ENCODE measurements at places on chromosomes 12 and 14.
A peak's percentile ranks its signal among the peaks of the same experiment; 100 is the strongest.

GRCh38 chr12:91968777-91969171 is 176.9 kb downstream of the BTG1 start:
- no peak for DNase-seq

- DNase-seq, result peak; percentile 23
These were observed 513 bp downstream of the BCAT1 start for GRCh38 chr12:24948420-24948756.

GRCh38 chr14:32073537-32074189 is 3.4 kb upstream of the ARHGAP5 start:
- DNase-seq, result peak; percentile 73

DNA sequence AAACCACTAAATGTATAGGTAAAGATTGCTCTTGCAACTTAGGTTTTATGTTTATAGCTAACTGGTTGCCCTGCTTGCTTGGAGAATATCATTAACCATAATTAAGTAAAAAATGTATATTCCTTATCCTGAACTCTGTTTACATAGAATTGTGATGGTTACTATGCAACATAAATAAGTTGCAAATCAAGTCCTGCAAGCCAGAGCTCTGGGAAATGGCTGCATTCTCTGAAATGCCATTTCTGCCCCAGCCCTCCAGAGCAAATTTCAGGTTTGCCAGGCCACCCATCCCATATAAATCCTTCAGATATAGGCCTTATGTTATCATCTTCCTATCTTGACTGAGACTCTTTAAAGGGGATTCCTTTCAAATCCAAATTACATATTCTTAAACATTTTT is 118.4 kb upstream of the MYF6 start:
- DNase-seq, result no peak

DNA sequence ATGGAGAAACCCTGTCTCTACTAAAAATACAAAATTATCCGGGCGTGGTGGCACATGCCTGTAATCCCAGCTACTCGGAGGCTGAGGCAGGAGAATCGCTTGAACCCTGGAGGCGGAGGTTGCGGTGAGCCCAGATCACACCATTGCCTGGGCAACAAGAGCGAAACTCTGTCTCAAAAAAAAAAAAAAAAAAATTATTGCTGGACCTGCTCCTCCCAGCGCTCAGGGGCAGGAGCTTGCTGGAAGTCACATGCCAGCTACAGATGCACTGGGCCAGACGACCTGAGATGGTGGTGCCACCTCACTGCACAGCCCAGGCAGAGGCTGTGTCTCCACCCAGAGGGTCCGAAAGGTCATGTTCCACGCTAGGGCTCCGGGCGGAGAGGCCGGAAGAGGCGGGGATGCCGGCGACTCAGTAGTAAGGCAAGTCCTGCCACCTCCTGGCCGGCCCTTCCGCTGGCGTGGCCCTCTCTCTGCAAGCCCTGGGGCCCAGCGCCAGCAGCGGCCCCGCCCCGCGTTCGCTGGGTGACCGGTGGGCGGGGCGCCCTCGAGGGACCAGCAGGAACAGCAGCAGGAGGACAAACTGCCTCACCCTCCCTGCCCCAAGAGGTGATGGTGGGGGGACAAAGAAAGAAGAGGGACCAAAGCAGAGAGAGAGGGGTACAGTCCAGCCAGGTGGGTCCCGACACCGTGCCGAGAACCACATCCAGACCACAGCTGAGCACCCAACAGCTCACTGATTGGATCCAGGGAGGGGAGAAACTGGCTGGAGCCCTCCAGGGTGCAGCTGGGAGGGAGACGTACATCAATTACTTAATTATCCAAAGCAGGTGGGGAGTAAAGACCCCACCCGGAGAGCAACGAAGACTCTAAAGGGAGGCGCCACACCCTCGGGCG is 3.6 kb upstream of the RHOF start:
- peak; percentile 87 for DNase-seq

GRCh38 chr12:109773384-109774011 is 59.7 kb downstream of the TRPV4 start:
- DNase-seq, result no peak

DNA sequence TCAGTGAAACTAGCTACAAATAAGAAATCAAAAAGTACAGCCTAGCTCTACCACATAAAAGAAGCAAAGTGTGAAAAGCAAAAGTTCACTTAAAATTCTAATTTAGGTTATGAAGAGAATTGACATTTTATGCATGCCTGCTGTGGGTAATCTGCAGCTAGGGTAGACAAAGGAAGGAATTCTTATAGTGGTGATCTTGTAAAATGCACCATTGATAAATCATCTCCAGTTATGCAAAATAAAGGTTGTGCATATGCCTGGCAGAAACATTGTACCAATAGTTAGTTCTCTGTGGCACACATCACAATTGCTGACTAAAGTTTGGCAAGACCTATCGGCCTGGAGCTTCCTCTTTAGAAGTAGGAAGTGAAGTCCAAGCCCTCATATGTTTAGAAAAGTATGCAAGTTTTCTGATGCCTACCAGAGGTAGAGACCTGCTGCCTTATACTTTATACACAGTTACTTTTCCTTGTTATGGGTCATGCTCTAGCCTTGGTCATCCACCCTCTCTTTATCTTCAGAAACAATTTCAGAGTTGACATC is 78.3 kb downstream of the TSHR start:
- DNase-seq, result no peak

DNA sequence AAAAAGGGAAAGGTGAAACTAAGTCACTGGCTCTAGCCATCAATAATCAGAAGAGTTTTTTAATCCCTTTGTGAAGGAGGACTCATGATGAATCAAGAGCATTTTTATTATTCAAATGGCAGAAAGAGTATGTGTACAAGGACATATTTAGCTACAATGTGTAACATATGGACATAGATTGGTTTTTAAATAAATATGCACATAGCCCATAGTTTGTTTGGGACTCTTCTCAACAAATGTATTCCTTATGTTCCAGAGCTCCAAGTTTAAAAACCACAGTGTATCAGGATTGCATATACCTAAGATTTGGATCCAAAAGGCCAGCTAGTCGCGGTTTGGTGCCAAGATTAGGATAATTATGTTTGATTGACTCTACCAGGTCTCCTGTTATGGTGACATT is 104.2 kb downstream of the C12orf50 start:
- no peak for DNase-seq

DNA sequence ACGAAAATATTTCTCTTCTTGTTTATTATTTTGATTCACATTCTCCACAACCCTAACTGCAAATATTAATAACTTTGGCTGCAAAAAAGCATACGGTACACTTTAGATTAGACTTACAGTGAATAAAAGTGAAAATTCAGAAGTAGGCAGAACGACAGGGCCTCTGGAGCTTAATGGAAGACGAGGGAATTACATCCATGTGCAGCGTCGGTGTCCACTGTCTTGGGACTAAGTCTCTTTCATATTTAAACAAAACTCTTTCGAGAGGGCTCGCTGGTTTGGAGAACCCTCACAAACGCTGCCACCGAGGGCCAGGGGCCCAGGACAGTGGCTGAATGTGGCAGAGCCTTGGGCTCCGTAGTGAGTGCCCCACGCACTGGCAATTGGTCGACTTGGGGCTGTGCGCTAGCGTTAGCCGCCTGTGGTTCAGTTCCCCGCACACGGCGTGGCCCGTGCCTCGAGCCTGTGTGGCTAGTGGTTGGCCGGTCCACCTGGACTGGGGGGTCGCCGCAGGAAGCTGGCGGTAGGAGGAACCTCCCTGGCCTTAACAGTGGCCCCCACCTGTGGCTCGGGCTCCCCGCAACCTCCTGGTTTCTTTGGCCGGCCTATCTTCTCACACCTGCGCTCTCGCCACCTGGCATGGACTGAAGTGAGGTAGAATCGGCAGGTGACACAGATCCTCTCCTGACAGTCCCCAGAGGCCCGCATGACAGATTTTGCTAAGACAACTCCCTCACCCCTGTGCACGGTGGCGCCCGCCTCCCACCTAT is 739 bp upstream of the PAX9 start:
- DNase-seq, result no peak

DNA sequence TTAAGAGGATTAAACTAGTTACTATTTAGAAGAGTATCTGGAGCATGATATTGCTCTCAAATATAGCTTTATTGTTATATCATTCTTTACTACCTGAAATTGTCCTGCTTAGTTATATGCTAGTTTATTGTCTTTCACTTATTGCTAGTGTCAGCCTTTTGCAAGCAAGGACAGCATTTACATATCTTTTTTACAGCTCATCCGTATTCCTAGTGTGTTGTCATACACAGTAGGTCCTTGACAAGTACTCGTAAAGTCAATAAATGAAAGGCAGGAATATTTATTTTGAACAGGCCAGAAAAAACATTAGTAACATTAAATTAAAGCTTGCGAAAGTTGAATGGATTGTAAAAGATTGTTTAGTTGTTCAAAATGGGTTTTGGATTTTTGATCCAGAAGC is 35.0 kb downstream of the CRADD start:
- no peak for DNase-seq

DNA sequence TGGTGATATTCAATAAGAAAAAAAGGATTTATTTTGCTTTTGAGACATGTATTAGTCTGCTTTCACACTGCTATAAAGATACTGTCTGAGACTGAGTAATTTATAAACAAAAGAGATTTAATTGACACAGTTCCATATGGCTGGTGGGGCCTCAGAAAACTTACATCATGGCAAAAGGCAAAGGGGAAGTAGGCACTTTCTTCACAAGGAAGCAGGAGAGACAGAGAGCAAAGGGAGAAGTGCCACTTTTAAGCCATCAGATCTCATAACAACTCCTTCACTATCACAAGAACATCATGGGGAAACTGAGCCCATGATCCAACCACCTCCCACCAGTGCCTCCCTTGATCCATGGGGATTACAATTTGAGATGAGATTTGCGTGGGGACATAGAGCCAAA is 43.9 kb downstream of the BHLHE41 start:
- DNase-seq, result no peak

DNA sequence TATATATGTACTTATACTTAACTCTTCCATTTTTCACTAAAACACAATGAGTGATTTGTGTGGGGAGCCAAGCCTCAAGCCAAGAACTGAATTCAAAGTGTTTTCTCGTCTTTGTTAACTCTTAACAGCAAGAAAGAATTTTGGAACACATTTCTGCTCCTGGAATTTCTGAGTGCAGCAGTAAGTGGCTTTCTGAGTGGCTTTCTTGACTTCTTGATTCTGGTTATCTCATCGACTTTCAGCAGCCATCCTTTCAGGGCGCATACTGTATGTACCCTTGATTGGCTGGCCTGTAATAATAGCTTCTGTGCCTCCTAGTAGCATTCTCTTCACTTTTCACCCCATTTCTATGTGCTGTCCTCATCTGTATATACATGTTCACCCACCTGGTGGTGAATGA is 157.4 kb downstream of the FBXL14 start:
- DNase-seq, result no peak

DNA sequence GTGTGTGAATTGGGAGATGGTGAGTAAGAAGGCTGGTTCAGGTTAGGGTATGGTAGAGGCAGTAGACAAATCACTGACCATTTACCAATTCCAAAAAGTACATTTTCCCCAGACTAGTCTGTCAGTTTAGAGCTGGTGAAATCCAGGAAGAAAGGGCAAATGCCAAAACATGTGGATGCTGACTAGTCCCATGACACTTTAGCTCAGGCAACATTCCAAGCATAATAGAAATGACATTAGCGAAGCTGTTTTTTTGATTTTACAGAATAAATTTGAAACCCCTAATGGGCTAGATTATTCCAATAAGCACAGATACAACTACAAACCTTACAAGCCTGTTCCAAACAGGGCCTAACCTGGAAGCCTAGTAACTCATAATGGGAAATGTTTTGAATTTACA is 884.2 kb downstream of the FLRT2 start:
- DNase-seq, result no peak

DNA sequence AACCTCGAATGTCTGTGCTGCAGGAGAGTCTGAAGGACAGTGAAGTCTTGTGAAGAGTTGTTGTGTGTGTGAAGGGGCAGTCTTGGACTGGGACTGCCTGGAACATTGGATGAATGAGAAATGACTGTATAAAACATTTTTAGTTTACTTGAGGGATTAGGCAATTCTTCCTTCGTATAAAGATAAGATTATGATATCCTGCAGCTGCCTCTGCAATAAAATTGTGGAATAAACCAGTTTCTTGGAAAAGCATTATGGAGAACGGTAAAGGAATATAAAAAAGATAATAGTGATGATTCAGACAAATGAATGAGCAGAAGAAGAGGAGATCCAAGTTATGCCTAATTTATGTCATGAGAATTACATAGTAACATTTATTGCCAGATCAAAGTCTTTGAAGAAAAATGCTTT is 30.9 kb upstream of the LUM start:
- no peak for DNase-seq

DNA sequence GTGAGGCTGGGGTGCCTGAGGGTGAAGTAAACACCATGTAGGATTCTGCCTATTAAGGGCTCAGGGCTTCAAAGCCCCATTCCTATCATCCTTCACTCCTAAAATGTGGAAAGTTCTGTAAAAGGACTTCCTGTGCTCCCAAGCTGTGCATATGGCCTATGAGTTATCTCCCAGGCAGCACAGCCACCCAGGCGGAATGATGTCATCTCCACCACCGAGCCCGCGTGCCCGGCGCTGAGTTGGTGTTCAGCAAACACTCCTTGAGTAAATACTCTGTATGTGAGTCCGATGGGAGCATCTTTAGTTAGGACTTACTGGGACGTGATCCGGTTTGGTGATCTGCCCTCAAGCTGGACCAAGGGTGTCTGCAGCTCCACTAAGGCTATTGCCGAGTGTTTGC is 437.3 kb downstream of the MED13L start:
- no peak for DNase-seq

DNA sequence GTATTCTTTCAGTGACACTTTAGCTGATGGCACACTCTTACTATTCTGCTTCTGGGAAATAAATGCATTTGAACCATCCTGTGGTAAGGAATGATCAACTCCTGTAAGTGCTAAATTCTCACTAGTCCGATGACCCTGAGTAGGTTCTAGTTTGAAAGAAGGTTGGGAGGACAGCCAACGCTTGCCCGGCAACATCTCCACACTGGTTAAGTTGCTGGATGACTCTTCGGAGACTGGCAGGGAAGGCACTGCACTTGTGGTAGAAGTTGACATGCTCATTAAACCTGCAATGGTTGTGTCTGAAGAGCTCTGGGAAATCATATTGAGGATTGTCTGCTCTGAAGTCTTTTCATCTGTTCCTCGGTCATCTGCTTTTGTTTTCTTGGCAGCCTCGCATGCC is 12.0 kb upstream of the KANSL2 start:
- DNase-seq, result no peak

- DNase-seq, result no peak
These were observed 21.1 kb downstream of the TMEM117 start for GRCh38 chr12:43856972-43857371.

DNA sequence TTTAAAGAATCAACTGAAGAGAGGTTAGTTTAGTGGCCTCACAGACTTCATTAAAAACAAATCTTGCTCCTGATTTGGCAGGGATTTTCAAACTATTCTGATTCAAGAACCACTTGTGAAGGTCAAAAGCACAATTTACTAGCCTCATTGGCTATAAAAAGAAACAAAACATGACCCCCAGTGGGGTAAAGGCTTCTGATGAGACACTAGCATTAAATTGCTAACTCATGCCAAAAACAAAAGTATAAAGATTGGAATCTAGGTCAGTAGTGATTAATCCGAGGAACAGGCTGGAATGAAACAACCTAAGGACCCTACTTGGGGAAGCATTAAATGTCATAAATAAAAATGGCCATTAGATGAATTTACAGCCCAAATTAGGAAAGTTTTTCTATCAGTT is 312.3 kb downstream of the PAWR start:
- no peak for DNase-seq

GRCh38 chr14:52153939-52154338 is 85.1 kb upstream of the NID2 start:
- no peak for DNase-seq
